ENCODE measurements at places on chromosomes 7 and 10.

GRCh38 chr7:148507787-148508186 is 82.8 kb upstream of the C7orf33 start:
- DNase-seq = no peak

DNA sequence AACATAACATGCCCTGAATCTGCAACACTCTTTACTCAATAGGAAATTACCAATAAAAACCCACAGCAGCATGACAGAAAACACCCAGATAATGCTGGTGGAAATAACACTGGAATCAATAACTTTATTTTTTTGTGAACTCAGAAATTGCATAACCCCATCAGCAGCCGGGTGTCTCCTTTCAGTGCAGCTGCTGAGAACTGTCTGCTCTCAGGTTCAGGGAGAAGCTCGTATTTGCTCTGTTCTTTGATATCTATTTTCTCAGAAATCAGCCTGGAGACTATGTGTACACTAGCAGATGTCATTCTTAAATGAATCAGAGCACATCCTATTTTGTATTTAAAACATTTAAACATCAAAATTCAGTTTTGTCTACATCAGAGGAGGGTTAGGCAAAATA is 506.0 kb downstream of the POM121L12 start:
- no peak for DNase-seq

- no peak for DNase-seq
Measured at GRCh38 chr10:115998301-115998700, 274.7 kb downstream of the GFRA1 start.

- DNase-seq = no peak
Measured at GRCh38 chr10:101453791-101454718, 100.1 kb downstream of the BTRC start.

- DNase-seq = no peak
Measured at GRCh38 chr7:33841705-33842129, 63.6 kb upstream of the BMPER start.

GRCh38 chr7:69060516-69060915 is 537.8 kb upstream of the AUTS2 start:
- no peak for DNase-seq

DNA sequence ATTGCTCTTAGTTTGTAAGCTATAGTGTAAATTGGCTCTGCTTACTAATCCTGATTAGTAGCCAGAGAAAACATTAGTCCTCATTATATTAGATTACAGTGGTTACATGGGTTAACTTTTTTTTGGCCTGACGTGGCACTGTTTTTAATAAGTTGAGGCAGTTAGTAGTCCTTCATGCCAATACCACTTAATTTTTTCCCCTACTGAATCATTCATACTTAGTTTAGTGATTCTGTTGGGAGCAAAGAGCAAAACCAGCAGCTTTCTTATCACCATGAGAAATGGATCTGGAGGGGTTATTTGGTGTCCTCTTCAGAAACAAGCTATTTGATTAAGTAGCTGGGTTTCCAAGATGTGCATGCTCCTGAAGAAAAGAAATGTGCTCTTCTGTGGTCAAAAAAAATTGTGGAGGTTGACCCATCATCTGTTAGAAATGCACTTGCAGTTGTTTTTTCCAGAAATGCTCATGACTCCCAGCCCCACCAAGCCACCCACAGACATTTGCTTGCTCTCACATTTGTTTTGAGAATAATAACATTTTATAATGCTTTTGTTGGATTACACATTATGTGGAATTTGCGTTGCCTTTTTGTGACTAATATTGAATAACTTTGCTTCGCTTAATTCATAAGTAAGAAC is 258.5 kb downstream of the HDAC9 start:
- DNase-seq = no peak

DNA sequence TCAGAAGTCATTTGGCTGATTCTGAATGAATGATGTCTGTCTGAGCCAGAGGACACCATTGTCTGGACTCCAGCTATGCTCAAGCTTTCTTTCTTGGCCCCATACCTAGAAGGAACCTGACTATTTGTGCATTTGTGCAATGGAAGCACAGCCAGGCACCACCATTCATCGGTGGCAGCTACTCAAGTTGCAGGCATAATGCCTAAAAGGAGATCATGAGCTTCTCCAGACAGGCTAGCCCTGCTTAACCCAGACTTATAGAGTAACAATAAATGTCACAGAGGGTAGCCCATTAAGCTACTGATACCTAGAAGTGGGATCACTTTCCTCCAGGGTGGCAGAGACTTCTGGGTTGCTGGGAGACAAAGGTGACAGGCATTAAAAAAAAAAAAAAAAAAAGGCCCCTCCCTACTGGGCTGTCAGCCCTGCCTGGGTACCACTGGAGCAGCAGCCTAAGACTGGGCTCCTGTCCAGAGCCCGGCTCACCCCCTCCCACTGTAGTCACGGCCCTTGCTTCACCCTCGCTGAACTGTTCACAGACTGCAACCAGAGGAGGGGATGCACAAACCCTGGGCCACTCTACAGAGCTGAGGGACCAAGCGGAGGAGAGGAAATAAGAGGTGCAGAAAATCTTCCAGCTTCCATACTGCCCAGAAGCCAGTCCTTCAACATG is 75.4 kb upstream of the ATP6V0A4 start:
- DNase-seq = no peak

DNA sequence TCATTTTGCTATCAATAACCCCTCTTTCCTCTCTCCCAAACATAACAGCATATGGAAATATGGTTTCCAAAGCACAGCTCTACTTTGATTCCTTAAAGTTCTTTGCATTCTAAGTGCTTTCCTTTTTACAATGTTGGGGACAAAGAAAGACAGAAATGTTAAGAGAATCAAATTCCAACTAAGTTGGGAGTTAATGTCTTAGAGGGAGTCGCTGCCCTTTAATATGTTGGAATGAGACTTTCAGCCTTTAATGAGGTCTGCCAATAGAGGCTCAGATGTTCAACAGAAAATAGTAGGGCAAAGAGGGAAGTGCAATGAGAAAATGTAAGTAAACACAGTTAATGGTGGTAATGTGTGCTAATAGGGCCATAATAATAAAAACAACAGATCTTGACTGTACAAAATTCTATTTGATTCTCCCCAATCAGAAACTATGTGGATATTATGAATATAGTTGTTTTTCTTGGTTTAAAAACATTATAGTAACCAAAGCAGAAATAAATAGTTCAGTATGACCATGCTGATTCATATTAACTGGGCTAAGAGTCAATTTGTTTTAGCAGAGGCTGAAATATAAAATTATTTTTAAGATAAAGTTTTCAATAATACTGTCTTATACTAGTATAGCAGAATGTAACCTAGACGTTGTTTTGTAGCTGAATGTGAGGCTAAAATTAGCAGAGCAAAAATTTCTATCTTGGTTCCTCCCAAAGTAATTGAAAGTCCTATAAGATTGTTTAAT is 10.3 kb downstream of the HYCC1 start:
- no peak for DNase-seq

GRCh38 chr10:97738616-97739015 is 1.7 kb downstream of the ZFYVE27 start:
- no peak for DNase-seq

DNA sequence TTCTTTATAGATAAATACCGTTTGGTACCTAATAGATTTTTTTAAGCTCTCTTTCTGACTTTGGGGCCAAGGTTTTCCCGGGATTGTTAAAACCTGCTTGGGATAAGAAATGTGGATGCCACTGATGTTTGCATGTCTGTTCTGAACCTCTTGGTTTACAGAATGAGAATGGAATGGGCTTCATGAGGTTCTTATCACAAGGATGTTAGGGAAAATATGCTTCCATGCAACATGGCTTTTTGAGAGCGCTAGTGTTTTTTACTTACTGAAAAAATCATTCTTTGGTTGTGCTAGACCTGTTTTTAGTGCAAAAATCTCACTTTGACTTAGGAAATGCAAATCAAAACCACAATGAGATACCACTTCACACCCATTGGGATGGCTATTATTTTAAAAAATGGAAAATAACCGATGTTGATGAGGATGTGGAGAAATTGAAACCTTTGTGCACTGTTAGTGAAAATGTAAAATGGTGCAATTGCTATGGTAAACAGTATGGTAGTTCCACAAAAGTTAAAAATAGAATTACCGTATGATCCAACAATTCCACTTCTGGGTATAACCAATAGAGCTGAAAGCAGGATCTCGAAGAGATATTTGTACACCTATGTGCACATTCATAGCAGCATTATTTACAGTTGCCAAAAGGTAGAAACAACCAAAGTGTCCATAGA is 38.9 kb downstream of the TSPAN14 start:
- DNase-seq = no peak

- no peak for DNase-seq
Measured at GRCh38 chr10:22550732-22551131, 163.6 kb downstream of the PIP4K2A start.

DNA sequence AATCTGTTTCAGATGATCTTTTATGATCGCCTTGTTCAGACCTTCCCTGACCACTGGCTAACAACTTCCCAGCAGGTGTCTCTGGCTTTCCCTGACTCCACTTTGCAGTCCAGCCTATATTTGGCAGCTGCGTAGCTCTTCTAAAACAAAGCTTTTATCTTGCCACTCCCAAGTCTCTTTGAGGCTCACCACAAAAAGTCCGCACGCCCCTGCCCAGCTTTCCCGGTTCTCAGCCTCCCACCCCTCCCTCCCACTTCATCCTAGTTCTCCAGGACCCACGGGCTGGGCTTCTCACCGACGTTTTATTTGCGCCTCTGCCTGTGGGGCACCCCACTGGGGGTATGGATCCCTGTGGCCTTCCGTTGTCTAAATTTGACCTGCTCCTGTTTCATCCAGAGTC is 58.9 kb upstream of the USP6NL start:
- DNase-seq = no peak

- DNase-seq = no peak
Measured at GRCh38 chr10:15201589-15202300, 33.3 kb upstream of the NMT2 start.

- DNase-seq = no peak
Measured at GRCh38 chr7:1473864-1474512, 14.7 kb upstream of the MICALL2 start.

DNA sequence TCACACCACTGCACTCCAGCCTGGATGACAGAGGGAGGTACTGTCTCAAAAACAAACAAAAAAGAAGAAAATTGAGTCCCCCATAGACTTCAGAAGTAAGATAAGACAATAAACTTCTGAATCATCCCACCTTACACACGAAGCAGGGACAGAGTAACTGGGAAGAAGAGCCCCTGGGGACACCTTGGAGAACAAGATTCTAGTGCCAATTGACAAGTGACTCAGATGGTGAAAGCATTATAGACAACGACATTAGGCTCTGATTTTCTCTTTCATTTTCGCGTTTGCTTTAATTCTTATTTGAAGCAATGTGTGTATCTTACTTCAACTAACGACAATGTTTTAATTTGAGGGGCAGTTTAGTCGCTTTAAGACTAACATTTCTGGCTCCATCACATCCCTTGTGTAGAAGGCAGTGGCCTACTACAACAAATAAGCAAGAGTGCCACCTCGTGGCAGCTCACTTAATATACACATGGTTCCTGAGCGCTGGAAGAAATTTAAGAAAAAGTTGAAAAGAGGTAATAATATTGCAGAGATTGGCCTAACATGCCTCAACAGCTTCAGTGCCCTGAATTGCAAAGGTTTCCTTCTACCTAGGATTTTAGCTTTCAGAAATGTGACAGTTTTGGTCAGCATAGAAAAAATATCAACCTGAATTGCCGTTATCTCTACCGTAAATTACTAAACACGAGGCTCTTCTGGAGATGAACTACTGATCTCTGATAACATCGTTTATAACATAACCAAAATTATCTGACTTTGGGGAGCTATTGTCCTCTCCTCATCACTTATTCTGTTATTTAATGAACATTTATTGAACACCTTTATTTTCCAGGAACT is 36.7 kb downstream of the ASNS start:
- DNase-seq = no peak

DNA sequence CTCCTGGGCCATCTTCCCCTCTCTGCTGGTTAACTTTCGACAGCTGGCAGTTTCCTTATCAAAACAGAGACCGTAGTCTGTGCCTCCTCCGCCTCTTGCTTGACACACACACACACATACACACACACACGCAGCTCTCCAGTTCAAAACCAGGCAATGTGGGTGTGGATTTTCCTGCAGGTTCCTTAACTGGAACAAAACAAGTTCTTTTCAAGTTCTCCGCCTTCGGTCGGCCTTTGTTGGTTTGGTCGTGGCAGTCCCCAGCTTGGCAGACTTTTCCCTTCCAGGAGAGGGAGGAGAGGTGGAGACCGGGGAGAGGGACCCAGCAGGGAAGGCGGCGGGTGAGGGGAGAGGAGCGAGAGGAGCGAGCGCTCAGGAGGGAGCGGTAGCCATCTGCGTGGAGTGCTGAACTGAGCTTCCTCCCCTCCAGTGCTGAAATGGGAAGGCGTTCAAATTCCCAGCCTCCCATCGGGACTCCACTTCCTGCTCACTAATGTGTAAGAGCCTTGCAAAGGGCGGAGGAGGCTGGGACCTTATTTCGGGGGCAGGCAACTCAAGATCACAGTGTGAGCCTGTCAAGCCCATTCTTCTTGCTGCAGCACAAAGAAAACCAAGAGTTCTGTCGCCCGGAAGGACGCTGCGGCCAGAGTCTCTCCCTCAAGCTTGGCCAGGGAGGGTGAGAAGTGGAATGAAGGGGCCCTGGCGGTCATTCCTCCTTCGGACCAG is 120.6 kb downstream of the PRPF18 start:
- DNase-seq = no peak

DNA sequence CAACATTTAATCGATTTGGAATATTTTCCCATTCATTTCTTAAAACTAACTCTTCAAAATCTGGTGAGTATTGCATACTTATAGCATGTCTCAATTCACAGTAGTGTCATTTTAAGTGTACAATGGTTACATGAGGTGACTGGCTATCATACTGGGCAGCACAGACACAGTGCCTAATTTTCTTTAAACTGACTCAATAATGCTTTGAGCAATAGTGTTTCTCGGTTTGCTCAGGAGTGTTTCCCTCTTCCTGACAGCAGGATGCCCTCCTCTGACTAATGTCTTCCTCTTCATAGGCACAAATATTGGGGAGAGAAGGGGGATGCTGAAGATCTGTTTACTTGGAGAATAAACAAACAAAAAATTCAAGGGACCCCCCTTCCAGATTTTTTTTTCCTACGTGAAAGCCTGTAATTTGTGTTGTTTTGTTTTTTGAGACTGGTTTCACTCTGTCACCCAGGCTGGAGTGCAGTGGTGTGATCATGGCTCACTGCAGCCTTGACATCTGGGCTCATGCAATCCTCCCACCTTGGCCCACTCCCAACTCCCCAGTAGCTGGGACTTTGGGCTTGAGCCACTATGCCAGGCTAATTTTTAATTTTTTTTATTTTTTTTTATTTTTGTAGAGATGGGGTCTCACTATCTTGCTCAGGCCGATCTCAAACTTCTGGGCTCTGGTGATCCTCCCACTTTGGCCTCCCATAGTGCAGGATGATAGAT is 2.2 kb downstream of the MRC1 start:
- DNase-seq = no peak

DNA sequence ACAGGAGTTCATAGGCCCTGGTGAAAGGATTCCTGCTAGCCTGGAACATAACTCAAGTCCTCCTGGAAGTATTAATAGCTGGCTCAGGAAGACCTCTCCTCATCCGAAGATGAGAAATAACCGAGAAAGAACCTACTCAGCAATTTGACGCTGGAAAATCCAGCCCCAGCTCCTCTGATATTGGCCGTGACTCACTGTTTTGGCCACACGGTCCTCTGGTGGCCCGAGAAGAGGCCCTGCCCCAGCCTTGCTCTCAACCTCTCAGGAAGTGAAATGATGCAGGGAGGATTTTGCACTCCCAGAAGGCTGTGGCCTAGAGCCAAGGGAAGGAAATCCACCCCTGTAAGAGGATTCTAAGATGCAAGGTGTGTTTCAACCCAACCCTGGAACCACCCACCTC is 121.6 kb downstream of the MTPAP start:
- DNase-seq = no peak

- peak; percentile 28 for DNase-seq
Measured at GRCh38 chr7:50369143-50370026, 64.9 kb downstream of the IKZF1 start.

Data from DMS79 (cell line).